ENCODE measurements at places on chromosomes 11 and 22. TPM values are rescaled to one million over a fixed set of nuclear protein-coding genes. Genes with fewer than 3 reads are reported as not detected.

Gene ALDH3B2
- total RNA-seq = not detected

- DNase-seq = no peak
- no peak overlapping the region for H3K4me3 ChIP-seq
- H3K27me3 ChIP-seq = no peaks in the 10 kb centered on the region
- H3K4me1 ChIP-seq = peaks cover 12% of the 10 kb centered on the region
- no peak overlapping the region for H3K27ac ChIP-seq
- peaks cover 1% of the 10 kb centered on the region for H3K36me3 ChIP-seq
Observed at GRCh38 chr22:49957826-49958365, 2.7 kb upstream of the PIM3 start.

Gene EFCAB6
- total RNA-seq = 0.72 TPM

Gene TSSK2
- not detected for total RNA-seq

DNA sequence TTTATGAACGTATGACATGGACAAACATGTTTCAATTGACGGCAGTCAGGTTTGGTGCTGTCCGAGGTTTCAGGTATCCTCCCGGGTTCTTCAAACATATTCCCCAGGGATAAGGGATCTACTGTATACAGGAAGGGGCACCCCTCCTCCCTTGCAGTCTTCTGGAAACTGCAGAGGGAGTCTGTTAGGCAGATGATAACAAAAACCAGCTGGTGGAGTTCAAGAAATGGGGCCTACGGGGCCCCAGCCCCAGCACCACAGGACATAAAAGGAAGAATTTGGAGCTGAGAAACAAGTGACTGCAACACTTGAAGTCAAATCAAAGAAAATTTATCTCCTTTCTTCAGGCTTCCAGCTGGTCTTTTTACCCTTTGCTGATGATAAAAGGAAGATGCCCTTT, 32.1 kb downstream of the SNU13 start:
- H3K4me3 ChIP-seq = no peak overlapping the region
- H3K27me3 ChIP-seq = no peaks in the 10 kb centered on the region
- H3K4me1 ChIP-seq = no peaks in the 10 kb centered on the region
- no peak for DNase-seq

GRCh38 chr22:24156913-24157821, 24.1 kb upstream of the SUSD2 start:
- H3K4me3 ChIP-seq = peak overlapping the region; percentile 94
- peak overlapping the region; percentile 77 for H3K27ac ChIP-seq
- no peaks in the 10 kb centered on the region for H3K27me3 ChIP-seq
- peaks cover 72% of the 10 kb centered on the region for H3K4me1 ChIP-seq
- H3K36me3 ChIP-seq = peaks cover 6% of the 10 kb centered on the region

GRCh38 chr11:30451626-30452025, 128.7 kb downstream of the ARL14EP start:
- no peak for DNase-seq
- H3K36me3 ChIP-seq = no peaks in the 10 kb centered on the region
- no peaks in the 10 kb centered on the region for H3K4me1 ChIP-seq
- no peak overlapping the region for H3K4me3 ChIP-seq

Gene TLCD5
- total RNA-seq = 1.7 TPM

DNA sequence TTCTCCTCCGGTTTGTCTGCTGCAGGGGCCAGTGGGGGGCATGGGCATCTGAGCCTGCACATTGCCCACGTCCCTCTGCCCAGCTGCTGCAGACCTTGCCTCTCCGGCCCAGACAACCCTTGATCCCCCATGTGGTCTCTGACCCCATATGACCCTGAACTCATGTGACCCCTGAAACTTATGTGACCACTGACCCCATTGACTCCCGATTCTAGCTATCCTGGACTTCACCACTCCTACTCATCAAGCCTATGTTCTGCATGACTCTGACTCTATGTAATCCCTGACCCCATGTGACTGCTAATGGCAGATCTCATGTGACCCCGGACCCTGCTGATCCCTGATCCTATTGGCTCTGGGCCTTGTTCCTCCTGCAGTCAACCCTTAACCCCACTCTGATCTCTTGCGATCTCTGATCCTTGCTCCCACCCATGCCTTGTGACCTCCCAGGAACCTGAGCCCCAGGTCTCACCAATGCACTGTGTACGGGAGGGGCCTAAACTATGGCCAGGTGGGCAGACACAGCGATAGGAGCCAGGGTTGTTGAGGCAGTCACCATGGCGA, 5.7 kb downstream of the LTBP3 start:
- H3K36me3 ChIP-seq = no peaks in the 10 kb centered on the region
- DNase-seq = no peak
- peaks cover 74% of the 10 kb centered on the region for H3K4me1 ChIP-seq
- H3K27me3 ChIP-seq = no peaks in the 10 kb centered on the region
- peak overlapping the region; percentile 19 for H3K4me3 ChIP-seq

Gene NRGN
- 4.6 TPM for total RNA-seq

DNA sequence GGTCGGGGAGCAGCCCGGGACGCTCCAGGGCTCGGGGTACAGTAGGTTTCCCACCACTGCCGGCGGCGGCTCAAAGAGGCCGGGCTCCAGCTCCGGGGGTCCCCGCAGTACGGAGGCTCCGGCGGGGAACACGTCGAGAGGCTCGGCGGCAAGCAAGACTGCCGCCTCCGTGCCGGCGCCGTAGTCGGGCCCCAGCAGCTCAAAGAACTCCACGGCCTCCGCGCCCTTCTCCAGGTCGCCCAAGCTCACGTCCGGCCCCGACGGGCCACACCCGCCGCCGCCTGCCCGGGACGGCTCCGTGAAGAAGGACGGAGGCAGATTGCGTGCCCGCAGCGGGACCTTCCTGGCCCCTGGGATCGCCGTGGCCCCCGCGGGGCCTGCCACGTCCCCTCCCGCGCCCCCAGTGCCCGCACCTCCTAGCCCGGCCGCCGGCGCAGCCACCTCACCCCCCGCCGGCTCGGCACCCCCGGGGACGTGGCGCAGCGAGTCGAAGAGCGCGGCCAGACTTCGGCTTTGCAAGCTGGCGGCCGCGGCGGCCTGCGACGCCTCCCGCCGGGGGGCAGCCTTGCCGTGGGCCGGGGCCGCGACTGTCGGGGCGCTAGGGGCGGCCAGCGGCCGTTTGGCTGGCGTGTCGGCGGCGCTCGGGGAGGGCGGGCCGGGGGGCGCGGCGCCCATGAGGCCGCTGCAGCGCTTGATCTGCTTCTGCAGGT, 775 bp downstream of the FAM181B start:
- no peaks in the 10 kb centered on the region for H3K36me3 ChIP-seq
- DNase-seq = no peak
- peaks cover 15% of the 10 kb centered on the region for H3K27me3 ChIP-seq
- H3K27ac ChIP-seq = no peak overlapping the region

DNA sequence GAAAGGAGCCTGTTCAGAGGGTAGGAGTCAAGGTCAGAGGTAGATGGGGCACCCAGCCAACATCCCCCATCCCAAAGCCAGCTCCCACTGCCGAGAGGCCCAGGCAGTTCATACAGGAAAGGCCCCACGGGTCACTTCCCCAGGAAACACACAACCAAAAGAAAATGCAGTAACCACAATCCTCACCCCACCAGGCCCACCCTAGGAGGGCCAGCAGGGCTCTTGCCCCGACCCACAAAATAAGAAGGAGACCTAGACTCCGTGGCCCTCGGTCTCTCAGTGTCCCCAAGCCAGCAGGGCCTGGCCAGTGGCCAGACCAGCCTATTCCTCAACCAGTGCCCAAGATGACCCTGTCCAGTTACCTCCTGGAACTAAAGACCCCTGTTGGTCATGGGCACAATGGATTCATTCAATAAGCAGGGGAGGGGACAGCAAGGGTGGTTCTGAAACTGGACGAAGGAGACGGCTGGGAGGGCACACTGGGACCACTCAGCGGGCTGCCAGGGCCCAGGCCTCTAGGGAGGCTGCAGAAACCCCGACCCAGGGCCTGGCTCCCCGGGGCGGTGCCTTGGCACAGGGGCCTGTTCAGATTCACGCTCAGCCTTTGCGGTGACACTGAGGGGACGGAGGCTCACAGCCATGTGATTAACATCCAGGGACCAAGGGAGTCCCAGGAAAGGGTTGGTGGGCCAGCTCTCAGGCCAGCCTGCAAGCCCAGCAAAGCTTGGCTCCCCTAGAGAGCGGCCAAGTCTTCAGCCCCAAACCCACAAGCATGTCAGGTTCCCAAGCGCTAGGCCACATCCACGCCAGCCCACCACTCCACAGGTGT, 5.5 kb downstream of the RAB3IL1 start:
- no peaks in the 10 kb centered on the region for H3K4me1 ChIP-seq
- peaks cover 4% of the 10 kb centered on the region for H3K27me3 ChIP-seq
- no peak for DNase-seq
- no peaks in the 10 kb centered on the region for H3K36me3 ChIP-seq
- H3K27ac ChIP-seq = no peak overlapping the region

DNA sequence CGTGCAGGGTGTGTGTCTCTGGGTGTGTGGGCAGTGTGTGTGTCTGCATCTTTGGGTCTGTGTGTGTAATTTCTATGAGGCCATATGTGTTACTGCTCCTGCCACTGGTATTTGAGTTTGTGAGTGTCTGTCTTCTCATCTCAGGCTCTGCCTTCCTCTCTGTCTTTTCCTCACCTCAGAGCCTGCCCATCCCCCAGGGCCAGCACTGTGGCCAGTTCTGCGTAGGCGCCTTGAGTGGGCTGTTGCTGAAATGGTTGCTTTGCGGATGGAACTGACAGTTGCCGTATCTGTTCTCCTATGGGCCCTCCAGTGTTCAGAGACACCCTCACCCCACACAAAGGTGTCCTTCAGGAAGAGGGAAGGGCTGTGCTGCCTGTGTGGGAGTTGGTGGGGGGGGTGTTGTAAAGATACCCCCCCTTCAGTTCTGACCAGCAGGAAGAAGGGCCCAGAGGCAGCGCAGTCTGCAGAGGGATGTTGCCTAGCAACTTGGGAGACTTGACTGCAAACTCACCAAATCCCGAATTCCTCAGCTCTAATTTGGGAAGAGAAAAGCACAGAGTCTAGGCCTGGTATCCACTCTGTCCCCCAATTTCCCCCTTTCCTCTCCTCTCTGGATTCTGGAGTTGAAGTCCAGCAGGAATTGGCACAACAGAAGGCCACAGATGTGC, 2.0 kb upstream of the NRGN start:
- H3K27ac ChIP-seq = no peak overlapping the region
- H3K36me3 ChIP-seq = no peaks in the 10 kb centered on the region
- H3K4me3 ChIP-seq = no peak overlapping the region
- no peak for DNase-seq

Data from CD8-positive, alpha-beta memory T cell (primary cell).